Activated CD4-positive, alpha-beta T cell treated with anti-CD3 and anti-CD28 coated beads, Interleukin-10, Interleukin-2, amounts not matched to agents 100 ng/mL and 50 ng/mL, durations not matched to agents 16 hours and 8 hours (primary cell): ENCODE measurements at places on chromosomes 5 and 9.

DNA sequence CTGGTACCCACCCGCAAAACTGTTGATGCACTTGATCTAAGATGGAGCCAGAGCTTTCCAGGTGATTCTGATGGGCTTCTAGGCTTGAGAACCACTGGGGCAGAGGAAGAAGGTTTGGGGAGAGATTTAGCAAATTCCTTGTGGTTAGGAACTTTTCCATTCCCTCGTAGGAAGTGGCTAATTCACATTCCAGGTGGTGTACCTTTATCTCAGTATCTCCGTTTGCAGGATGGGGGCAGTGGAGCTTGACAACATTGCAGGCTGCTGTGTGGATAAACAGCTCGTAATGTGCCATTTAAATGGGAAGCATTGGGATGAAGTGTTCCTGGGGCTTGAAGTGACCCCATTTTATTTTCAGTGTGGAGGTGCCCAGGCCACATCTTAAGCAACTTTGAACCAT, 172.9 kb upstream of the IL12B start:
- DNase-seq, result no peak

GRCh38 chr5:38528162-38528703, 28.2 kb downstream of the LIFR start:
- no peak for DNase-seq

GRCh38 chr9:106798016-106798799, 64.8 kb upstream of the ZNF462 start:
- DNase-seq, result no peak

DNA sequence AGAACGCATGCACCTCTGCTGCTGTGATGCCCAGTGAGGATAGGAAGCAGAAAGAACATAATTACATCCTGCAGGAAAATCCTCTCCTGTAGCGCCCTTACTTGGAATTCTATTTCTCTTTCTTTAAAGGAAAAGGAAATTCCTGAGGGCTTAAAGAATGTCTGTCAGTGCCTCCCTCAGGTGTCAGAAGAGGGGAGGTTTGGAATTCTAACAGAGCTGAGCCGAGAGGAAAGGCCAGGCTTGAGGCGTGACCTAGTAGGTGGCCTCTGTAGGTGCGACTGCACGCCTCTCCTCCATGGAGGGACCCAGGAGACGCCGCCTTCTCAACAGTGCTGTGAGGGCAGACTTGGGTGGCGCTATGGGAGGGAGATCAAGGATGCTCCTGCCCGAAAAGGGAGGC, 55.9 kb upstream of the ERCC6L2 start:
- no peak for DNase-seq

DNA sequence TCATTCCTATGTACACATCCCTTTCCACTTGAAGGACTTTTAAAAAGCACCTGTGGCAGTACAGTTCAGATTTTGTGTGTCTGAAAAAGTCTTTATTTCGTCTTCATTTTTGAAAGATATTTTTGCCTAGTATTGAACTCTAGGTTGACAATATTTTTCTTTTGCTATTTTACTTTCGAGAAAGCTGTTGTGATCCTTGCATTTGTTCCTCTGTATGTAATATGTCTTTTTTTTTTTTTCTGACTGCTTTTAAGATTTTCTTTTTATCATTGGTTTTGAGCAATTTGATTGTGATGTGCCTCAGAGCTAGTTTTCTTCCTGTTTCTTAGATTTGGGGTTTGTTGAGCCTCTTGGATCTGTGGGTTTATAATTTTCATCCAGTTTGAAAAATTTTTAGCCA, 13.3 kb downstream of the LCP2 start:
- DNase-seq, result no peak

- no peak for DNase-seq
These were observed 80.8 kb downstream of the FAM81B start for GRCh38 chr5:95471942-95472341.

GRCh38 chr9:93902780-93903655, 52.1 kb downstream of the BARX1 start:
- DNase-seq, result no peak

DNA sequence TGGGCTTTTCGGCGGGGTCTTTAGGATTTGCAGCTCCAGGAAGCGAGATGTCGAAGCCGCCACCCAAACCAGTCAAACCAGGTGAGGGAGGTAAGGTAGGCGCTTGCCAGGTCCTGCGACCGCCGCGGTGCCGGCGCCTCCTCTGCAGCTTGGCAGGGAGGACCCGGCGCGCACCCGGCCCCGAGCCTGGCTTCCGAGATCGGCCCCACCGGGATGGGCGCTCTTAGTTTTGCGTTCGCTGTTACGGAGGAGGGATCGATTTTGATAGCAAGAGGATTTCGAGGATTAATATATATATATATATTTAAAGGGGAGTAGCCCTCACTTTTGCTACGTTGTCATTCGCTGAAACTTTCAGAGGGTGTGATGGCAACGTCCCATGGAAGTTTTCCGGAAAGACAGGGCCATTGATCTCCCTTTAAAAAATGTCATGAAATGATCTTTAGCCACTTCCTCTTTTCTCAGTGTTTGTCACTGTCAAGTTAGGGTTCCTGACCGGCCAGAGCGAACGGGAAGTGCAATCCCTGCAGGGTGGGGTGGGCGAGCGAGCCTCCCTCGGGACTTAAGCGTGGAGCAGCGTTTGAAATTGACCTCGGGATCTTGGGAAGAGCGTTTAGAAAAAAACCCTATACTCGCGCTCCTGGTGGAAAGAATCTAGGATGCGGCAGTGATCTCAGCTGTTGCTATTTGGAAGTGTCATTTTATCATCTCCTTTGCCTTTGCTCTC, 495 bp downstream of the OSTF1 start:
- DNase-seq, result peak; percentile 47

GRCh38 chr9:33778700-33779351, 16.5 kb upstream of the PRSS3 start:
- DNase-seq, result peak; percentile 73

GRCh38 chr5:94196953-94197352, 421.5 kb downstream of the KIAA0825 start:
- no peak for DNase-seq
